ENCODE measurements at places on chromosomes 16 and 17. TPM values are rescaled to one million over a fixed set of nuclear protein-coding genes. Genes with fewer than 3 reads are reported as not detected.

Gene CDH11
- 7.8 TPM for total RNA-seq

Gene CACNG3
- total RNA-seq, result not detected

Gene WFIKKN2
- not detected for total RNA-seq

Gene KRT36
- total RNA-seq, result not detected

Gene KRT33B
- total RNA-seq, result not detected

Gene ACLY
- 52.0 TPM for total RNA-seq

Gene CPPED1
- total RNA-seq, result 14.3 TPM

Gene FBXO39
- total RNA-seq, result 2.6 TPM

Gene SP6
- 6.4 TPM for total RNA-seq

Gene IST1
- 172 TPM for total RNA-seq

Gene TNFSF12
- total RNA-seq, result 3.5 TPM

Gene RAB11FIP4
- 21.4 TPM for total RNA-seq
